Lung (tissue), 17 donors: ENCODE measurements at places on chromosomes 4 and X.
A peak's percentile ranks its signal among the peaks of the same experiment; 100 is the strongest.

- no peaks in the 10 kb centered on the region for H3K36me3 ChIP-seq
- DNase-seq: no peak
- no peak overlapping the region for H3K4me3 ChIP-seq
- no peaks in the 10 kb centered on the region for H3K4me1 ChIP-seq
Measured at GRCh38 chrX:71994601-71995000, 84.0 kb downstream of the NHSL2 start.

DNA sequence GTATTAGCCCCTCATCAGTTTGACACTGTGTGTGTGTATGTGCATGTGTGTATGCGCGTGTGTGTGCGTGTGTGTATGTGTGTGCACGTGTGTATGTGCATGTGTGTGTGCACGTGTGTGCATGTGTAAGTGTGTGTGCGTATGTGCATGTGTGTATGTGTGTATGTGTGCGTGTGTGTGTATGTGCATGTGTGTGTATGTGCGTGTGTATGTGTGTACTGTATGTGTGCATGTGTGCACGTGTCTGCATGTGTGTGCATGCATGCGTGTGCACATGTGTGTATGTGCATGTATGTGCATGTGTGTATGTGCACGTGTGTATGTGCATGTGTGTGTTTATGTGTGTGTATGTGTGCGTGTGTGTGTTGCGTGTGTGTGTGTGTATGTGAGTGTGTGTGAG is 31.1 kb upstream of the MXRA5 start:
- H3K27me3 ChIP-seq: no peaks in the 10 kb centered on the region
- no peak overlapping the region for H3K27ac ChIP-seq
- no peak for DNase-seq
- no peaks in the 10 kb centered on the region for H3K4me1 ChIP-seq
- H3K4me3 ChIP-seq: no peak overlapping the region

DNA sequence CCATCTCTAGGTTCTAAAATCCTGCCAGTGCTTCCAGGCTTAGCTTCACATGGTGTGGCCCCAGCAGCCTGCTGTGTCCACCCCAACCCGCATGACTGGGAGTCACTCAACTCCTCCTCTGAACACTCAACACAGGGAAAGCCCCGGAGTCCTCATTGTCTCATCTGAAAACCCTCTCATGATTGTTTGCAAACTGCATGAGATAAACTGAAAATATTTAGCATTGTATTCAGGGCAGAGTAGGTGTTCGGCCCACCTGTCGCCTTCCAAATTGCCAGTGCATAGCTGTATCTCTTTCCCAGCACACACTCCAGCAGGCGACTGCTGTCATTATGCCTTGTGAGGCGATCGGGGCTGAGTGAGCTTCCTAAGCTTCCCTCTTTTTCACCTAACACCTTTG is 76.7 kb upstream of the SORBS2 start:
- no peak overlapping the region for H3K4me3 ChIP-seq
- no peaks in the 10 kb centered on the region for H3K36me3 ChIP-seq
- DNase-seq: no peak
- no peaks in the 10 kb centered on the region for H3K27me3 ChIP-seq
- H3K4me1 ChIP-seq: no peaks in the 10 kb centered on the region

DNA sequence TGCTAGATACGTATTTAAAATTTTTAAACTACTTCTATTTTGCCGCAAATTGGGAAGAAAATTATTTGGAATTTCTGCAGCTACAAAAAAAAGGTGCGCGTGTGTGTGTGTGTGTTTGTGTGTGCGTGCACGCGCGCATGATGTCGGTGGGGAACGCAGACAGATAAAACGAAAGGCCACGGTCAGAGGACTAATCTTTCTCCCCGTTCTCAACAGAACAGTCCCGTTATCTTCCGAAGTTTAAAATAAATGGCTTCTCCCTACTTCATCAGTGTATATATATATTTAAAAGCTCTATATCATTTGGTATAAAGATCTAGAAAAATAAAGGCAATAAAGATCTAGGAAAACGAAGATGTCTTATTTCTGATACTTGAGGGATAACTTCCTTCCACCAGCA is 1.5 kb downstream of the MGARP start:
- H3K4me1 ChIP-seq: no peaks in the 10 kb centered on the region
- H3K4me3 ChIP-seq: no peak overlapping the region

GRCh38 chrX:30791296-30792278 is 97.5 kb downstream of the TAB3 start:
- H3K36me3 ChIP-seq: no peaks in the 10 kb centered on the region
- H3K4me3 ChIP-seq: no peak overlapping the region
- H3K27me3 ChIP-seq: peaks cover 3% of the 10 kb centered on the region
- H3K4me1 ChIP-seq: peaks cover 1% of the 10 kb centered on the region
- DNase-seq: no peak

GRCh38 chrX:19721726-19722370 is 165.6 kb downstream of the SH3KBP1 start:
- H3K27ac ChIP-seq: no peak overlapping the region
- peak; percentile 11 for DNase-seq
- no peaks in the 10 kb centered on the region for H3K36me3 ChIP-seq
- no peaks in the 10 kb centered on the region for H3K4me1 ChIP-seq

DNA sequence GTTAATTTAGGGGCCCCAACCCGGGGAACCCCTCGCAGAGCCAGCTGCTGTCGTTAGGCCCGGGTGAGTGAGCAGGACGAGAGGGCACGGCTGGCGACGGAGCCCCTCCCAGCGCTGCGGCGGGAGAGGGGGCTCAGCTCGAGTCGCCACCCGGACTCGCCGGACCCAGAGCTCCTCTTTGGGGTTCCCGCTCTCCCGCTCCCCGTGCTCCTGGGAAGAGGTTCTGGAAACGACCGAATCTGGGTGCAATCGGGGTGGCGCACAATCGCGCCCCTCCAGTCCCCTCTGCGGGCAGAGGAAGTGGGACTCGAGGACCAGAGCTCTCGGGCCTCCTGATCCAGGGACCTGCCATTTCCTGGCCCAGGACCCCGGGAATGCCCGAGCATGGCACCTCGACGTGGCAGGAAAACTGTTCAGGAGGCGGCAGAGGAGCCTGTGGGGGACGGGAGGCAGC is 37.3 kb upstream of the ARAF start:
- no peaks in the 10 kb centered on the region for H3K27me3 ChIP-seq
- H3K4me1 ChIP-seq: no peaks in the 10 kb centered on the region
- no peak overlapping the region for H3K27ac ChIP-seq
- H3K36me3 ChIP-seq: no peaks in the 10 kb centered on the region
- H3K4me3 ChIP-seq: peak overlapping the region; percentile 7

DNA sequence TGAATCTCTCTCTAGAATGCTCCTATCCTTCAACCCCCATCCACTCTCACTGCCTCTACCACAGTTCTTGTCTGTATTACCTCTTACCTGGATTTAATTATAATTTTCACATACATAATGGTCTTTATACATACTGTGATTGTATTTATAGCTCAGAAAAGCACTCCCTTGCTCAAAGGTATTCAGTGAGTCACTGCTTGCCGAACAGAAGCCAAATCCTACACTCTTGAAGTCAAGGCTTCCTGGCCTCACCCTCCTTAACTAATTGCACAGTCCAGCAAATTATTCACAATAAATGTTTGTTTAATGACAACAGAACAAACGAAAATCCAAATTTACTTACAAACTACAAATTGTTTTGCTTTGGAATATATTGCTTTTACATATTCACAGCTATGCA is 159.5 kb downstream of the KLHL13 start:
- no peak overlapping the region for H3K27ac ChIP-seq
- H3K4me1 ChIP-seq: no peaks in the 10 kb centered on the region
- H3K4me3 ChIP-seq: no peak overlapping the region
- no peak for DNase-seq

DNA sequence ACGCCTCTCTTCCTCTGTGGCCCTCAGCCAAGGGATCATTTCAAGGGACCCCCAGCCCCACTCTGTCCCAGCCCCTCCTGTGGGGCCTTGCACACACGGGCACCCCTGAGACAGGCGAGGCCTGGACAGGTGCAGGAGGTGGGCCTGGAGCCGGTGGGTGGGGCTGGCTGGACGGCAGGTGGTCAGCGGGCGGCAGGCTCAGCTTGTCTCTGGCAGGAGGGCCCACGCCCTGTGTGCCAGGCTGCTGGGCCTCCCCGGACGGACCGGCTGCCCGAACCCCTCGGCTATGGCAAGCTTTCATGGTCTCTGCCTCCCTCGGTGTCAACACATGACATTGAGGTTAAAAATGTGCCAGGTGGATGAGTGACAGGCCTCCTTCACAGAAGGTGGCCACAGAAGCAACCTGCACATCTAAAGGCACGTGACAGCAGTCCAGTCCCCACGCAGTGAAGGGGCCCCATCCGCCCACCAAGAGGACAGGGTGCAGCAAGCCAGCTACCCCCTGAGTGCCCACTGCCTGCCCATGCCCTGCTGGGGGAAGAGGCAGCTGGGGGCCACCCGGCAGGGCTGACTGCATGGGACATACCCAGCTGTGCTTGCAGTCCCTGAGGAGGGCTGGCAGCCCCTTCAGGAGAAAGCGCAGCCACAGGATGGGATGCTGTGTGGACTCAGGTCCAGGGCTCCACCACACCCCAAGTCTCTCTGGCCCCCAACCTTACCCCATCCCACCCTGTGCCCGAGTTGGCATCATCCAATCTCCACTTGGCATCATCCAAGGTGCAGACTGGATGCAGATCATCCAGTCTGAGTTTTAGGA is 109.3 kb downstream of the FAM53A start:
- no peak overlapping the region for H3K4me3 ChIP-seq
- H3K36me3 ChIP-seq: no peaks in the 10 kb centered on the region
- peaks cover 3% of the 10 kb centered on the region for H3K4me1 ChIP-seq
- H3K27ac ChIP-seq: no peak overlapping the region
- peaks cover 30% of the 10 kb centered on the region for H3K27me3 ChIP-seq

DNA sequence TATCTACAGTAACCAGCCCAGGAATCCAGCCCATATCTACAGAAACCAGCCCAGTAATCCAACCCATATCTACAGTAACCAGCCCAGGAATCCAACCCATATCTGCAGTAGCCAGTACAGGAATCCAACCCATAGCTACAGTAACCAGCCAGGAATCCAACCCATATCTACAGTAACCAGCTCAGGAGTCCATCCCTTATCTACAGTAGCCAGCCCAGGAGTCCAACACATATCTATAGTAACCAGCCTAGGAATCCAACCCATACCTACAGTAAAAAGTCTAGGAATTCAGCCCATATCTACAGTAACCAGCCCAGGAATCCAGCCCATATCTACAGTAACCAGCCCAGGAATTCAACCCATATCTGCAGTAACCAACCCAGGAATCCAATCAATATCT is 445.0 kb upstream of the BOD1L1 start:
- H3K4me3 ChIP-seq: no peak overlapping the region
- H3K36me3 ChIP-seq: no peaks in the 10 kb centered on the region
- H3K27ac ChIP-seq: no peak overlapping the region
- no peak for DNase-seq

DNA sequence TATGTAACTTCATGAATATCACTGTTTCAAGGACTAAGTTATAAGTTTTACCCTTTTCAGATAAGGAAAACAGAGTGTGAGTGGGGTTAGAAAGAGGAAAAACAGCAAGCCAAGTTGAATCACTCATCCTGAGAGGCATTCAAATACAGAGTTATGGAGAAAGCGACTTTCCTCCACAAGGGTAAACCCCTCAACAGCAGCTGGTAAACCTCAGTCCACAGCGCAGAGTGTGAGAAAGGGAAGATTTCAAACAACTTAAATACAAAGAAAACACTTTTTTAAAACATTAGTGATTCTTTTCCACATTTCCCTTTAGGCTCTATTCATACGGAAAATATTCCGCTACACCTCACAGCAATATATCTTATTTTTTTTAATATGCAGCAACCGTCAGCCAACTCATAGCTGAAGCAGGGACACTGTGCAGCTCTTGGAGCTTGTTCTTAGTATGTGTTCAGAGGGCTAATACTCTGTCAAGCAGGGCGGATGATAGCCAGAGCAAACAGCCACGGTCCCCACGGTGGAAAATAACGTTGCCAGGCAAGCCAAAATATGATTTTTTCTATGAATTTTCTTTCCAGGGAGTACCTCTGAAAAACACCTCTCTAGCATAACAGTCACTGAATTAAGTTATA is 488.9 kb upstream of the FAT1 start:
- no peaks in the 10 kb centered on the region for H3K36me3 ChIP-seq
- peak; percentile 94 for DNase-seq
- no peak overlapping the region for H3K4me3 ChIP-seq
- H3K4me1 ChIP-seq: peaks cover 27% of the 10 kb centered on the region
- H3K27ac ChIP-seq: no peak overlapping the region

GRCh38 chr4:1419708-1420107 is 13.5 kb upstream of the NKX1-1 start:
- no peaks in the 10 kb centered on the region for H3K27me3 ChIP-seq
- no peaks in the 10 kb centered on the region for H3K36me3 ChIP-seq
- H3K4me1 ChIP-seq: no peaks in the 10 kb centered on the region

DNA sequence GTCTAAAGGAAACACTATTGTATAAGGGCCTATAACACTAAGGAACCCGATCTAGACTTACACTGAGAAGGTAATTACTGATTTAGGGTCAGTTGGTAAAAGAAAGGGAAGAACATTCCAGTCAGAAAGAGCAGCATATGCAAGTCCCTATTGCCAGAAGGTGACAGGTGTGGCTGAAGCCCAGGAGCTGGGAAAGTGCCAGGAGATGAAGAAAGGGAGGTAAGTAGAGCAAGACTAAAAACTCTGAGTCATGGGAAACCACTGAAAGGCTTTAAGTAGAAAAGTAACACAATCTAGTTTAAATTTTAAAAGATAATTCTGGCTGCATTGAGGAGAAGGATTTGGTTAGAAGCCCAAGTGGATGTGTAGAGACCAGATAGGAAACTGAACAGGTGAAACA is 77.7 kb upstream of the INTU start:
- no peaks in the 10 kb centered on the region for H3K4me1 ChIP-seq
- H3K27ac ChIP-seq: no peak overlapping the region
- no peaks in the 10 kb centered on the region for H3K36me3 ChIP-seq
- no peaks in the 10 kb centered on the region for H3K27me3 ChIP-seq
- no peak for DNase-seq
- H3K4me3 ChIP-seq: no peak overlapping the region

- no peak overlapping the region for H3K4me3 ChIP-seq
- peak overlapping the region; percentile 30 for H3K27ac ChIP-seq
- DNase-seq: peak; percentile 94
Measured at GRCh38 chr4:127533028-127533700, 99.6 kb upstream of the INTU start.

- no peaks in the 10 kb centered on the region for H3K4me1 ChIP-seq
- no peaks in the 10 kb centered on the region for H3K36me3 ChIP-seq
- no peak overlapping the region for H3K27ac ChIP-seq
- H3K27me3 ChIP-seq: no peaks in the 10 kb centered on the region
- peak; percentile 67 for DNase-seq
- H3K4me3 ChIP-seq: no peak overlapping the region
Measured at GRCh38 chrX:79081895-79082512, 62.5 kb upstream of the GPR174 start.

DNA sequence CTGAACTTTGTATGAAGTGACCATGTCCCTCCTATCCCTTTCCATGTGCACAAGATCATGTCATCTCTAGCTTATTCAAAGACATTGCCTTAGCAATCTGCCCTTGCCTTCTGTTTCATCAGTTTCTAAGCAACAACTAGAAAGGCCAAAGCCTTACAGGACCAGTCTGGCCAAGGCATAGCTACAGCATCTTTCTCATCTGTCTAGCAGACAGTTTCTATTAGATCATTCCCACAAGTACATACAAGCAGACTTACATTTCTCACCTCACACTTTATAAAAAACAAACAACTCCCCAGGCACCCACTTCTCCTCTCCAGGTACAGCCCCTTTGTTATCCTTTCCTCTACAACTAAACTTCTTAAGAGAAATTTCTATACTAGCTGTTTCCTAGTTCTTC is 188.7 kb upstream of the AADAT start:
- H3K27ac ChIP-seq: no peak overlapping the region
- H3K4me3 ChIP-seq: no peak overlapping the region
- H3K27me3 ChIP-seq: no peaks in the 10 kb centered on the region
- no peaks in the 10 kb centered on the region for H3K36me3 ChIP-seq
- no peak for DNase-seq
